H1 (cell line): ENCODE measurements at places on chromosomes 5 and 9. TPM values are rescaled to one million over a fixed set of nuclear protein-coding genes. Genes with fewer than 3 reads are reported as not detected.

DNA sequence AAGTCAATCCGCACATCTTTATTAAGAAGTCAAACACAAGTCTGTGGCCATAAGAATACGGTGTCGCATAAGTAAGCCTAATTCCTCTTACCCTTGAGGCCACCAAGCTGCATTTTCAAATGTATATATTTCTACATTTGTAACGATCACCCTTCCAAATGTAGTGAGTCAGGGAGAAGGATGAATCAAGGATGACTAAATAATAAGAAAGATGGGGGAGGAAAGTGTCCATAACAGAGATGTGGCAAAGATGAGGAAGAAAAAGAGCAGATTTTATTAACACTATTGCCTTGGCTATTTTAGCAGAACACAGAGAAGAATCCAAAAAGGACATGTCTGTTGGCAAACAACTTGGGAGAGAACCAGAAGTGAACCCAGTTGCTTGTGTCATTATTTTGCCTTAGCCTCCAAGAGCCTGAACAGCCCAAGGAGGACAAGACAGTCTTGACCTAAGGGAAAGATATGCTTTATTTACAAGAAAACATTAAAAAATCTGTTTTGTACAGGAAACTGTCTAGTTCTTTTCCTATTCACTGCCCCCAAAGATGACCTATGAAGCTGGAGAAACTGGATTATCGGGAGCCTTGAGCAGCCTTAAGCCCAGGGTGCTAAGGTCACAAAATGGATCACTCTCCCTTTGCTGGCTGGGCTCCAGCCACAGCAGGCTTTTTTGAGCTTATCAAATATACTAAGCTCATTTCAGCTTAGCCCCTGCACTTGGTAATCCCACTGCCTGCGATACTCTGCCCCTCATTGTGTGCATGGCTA, 101.5 kb downstream of the PLCXD3 start:
- no peak for DNase-seq

The FNBP1 gene
- total RNA-seq: 39.7 and 40.9 TPM in 2 replicates

DNA sequence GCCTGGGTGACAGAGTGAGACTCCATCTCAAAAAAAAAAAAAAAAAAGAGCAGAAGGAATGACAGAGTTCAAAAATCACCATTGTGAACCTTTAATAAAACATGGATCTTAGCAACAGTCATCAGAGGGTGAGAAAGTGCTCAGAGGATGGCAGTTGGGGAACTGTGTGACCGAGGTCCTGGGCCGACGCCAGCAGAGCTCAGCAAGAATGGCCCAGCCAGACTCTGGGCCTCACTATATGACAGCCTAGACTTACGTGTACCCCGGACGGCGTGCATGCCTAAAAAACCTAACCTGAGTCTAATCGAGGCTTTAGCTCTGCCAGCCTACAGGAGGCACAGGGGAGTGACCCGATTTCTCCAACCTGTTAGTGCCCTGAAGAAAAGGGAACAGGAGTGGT, 64.3 kb downstream of the MVB12B start:
- no peak for DNase-seq

DNA sequence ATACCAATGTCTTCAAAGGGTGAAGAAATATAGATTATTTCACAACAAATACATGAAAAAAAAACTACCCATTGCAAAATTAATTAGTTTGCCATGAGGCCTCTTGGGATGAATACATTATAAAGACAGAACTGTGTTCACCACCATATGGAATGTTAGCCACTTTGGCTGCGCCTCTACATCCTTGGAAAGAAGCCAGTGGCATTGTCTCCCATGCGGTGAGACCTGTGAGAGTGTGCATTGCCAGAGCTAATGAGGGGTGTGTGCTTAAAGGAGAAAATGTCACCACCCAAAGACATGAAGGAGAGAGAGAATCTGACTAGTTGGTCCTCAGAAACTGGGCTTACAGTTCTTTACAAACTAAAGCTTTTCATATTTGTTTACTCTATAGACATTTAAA, 110.6 kb downstream of the PLPPR1 start:
- no peak for DNase-seq

The SPOCK1 gene
- total RNA-seq: 14.0 and 18.1 TPM in 2 replicates

DNA sequence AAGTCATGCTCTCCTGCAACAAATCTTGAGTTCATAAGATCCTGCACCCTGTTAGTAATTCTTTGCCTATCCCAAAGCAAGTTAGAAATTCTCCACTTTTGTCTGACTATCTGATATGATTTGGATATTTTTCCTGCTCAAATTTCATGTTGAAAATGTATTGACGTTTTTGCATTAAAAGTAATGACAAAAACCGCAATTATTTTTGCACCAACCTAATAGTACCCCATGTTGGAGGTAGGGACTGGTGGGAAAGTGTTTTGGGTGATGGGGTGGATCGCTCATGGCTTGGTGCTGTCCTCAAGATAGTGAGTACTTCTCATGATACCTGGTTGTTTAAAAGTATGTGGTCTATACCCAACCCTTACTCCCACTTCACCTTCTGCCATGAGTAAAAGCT, 713.4 kb downstream of the CDH18 start:
- DNase-seq: no peak

The OR2K2 gene
- not detected in 2 replicates for total RNA-seq

DNA sequence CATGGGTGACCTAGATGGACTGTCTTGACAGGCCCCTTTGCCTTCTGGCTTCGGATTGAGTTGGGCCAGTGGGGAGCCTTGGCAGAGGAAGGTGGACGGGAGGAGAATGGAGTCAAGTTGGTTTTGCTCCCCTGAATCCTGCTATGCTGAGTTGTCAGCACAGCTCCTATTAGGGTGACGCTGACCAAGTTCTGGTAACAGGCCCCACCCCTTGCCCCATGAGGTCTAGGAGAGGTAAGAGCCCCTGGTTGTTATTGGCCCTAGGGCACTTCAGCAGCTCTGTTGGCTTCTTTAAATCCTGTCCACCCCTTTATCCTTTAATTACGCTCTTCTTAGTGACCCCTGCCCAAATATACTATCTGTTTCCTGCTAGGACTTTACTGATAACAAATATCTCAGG, 39.4 kb upstream of the KIF2A start:
- no peak for DNase-seq
